Dorsolateral prefrontal cortex (tissue), 122 donors: ENCODE measurements at places on chromosomes 3 and 15. TPM values are rescaled to one million over a fixed set of nuclear protein-coding genes. Genes with fewer than 3 reads are reported as not detected.

DNA sequence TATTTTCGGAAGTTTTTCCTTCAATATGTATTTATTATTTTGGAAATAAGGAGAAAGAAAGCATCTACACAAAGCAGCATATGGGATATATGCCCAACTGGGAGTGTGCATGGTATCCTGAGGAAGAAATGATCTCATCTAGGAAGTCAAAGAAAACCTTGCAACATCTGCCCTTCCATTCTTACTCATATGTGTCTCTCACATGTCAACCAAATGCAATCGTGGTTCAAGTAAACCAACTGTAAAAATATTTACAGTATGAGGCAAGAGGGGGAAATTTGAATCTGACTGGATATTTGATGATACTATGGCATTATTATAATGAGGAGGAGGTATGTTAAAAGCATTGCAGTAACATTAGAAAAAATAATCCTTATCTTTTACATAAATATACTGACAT lies 3.2 kb upstream of the SCG3 start:
- no peak for DNase-seq

The ALPK3 gene
- 5.2 TPM for total RNA-seq

GRCh38 chr3:135667061-135667460 lies 298.5 kb upstream of the PPP2R3A start:
- DNase-seq, result no peak

The FGF7 gene
- 0.71 TPM for total RNA-seq

The TIMP4 gene
- 2.9 TPM for total RNA-seq

The APOD gene
- 278 TPM for total RNA-seq

The NLGN1 gene
- 53.2 TPM for total RNA-seq

DNA sequence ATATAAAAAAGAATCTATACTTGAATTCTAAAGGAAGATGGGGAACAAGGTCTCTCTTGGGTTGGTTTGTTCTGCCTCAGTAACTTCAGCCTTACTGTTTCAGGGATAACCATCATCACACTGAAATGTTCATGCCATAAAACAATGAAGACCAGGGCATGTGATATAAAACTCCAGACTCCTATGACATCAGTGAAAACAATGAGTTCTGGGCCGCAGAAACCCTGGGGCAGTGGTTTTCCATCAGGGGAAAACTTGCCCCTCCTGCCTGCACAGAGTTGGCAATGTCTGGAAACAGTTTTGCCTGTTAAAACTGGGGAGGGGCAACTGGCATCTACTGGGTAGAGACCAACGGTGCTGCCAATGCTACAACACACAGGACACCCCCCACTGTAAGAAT lies 46.8 kb downstream of the CA12 start:
- no peak for DNase-seq
